Transverse colon (tissue), 4 donors: ENCODE measurements at places on chromosomes 16 and 17. TPM values are rescaled to one million over a fixed set of nuclear protein-coding genes. Genes with fewer than 3 reads are reported as not detected.

DNA sequence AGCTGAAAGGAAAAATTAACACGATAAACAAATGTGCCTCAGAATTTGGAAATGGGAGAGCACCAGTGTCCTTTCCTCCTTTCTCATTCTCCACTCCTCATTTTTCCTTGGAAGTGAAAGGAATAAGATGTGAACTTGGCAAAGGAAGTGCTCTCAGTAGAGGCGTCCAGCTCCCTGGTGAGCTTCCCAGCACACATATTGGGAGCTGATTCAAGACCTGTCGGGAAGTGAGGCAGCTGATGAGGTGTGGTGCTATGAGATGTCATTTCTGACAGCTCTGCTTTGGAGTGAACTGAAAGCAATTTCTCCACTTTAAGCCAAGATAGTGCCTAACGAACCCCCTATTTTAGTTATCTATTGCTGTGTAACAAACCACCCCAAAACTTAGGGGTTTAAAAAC is 238.5 kb upstream of the IRX3 start:
- H3K27ac ChIP-seq, result no peak overlapping the region
- H3K4me3 ChIP-seq, result no peak overlapping the region

- no peaks in the 10 kb centered on the region for H3K27me3 ChIP-seq
- H3K4me1 ChIP-seq, result peaks cover 28% of the 10 kb centered on the region
- H3K4me3 ChIP-seq, result no peak overlapping the region
- no peak overlapping the region for H3K27ac ChIP-seq
- DNase-seq, result no peak
Observed at GRCh38 chr16:89697616-89698331, 3.7 kb downstream of the SPATA2L start.

DNA sequence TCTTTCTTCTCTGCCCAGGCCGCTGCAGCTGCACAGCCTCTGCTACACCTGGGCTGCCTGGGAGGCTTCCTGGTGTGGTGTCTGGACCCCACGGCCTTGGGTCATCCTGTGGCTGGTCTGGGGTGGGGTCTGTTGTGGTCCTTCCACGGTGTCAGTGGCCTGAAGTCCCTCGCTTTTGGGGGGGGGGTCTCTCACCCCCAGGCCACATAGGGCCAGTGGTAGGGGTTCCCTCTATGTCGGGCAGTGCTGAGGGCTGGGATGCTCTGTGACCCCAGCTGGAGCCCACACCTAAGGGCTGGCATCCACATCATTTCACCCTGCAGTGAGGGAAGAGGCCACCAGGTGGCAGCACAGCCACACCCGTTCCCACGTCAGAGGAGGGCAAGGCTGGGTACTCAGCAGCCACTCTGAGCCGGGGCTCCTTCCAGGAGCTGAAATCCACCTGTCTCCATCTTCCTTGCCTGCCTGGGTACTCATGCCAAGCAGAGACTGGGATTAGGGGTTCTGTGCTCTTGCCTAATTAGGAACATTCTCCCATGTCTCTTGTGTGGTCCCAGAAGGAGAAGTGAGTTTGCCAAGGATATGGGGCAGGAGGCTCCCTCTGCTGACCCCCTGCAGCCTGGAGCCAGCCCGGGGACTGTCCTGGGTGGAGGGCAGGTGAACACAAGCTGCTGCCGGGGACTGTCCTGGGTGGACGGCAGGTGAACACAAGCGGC is 13.0 kb downstream of the ENGASE start:
- no peak overlapping the region for H3K27ac ChIP-seq
- H3K36me3 ChIP-seq, result no peaks in the 10 kb centered on the region
- peak; percentile 76 for DNase-seq
- peaks cover 26% of the 10 kb centered on the region for H3K27me3 ChIP-seq
- H3K4me1 ChIP-seq, result peaks cover 13% of the 10 kb centered on the region

DNA sequence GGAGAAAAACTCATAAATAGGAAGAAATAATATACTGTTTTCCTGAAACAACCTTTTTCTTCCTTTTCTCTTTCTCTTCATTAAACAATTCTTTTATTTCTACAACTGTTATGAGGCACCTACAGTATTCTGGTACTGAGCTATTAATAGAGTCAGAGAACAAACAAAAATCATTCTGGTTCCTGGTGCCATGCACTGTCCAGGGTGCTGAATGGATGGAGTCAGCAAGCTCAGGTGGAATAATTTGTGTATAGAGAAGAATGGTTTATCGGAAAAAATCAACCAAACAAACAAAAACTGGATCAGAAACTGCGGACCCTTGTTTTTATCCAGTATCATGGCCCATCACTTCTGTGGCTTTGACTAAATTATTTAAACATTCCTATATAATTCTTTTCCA is 430.3 kb upstream of the GOT2 start:
- no peaks in the 10 kb centered on the region for H3K27me3 ChIP-seq
- H3K36me3 ChIP-seq, result no peaks in the 10 kb centered on the region
- no peaks in the 10 kb centered on the region for H3K4me1 ChIP-seq
- no peak overlapping the region for H3K27ac ChIP-seq

- H3K4me1 ChIP-seq, result peaks cover 28% of the 10 kb centered on the region
- no peak for DNase-seq
- H3K36me3 ChIP-seq, result no peaks in the 10 kb centered on the region
- peak overlapping the region; percentile 88 for H3K27ac ChIP-seq
- H3K4me3 ChIP-seq, result no peak overlapping the region
- H3K27me3 ChIP-seq, result no peaks in the 10 kb centered on the region
Observed at GRCh38 chr17:40539711-40540411, 25.4 kb downstream of the CCR7 start.

The CCR7 gene
- 4.9 TPM for total RNA-seq

GRCh38 chr16:15598648-15599190 is 44.2 kb downstream of the MARF1 start:
- no peak overlapping the region for H3K27ac ChIP-seq
- H3K27me3 ChIP-seq, result no peaks in the 10 kb centered on the region
- no peak for DNase-seq
- H3K4me1 ChIP-seq, result no peaks in the 10 kb centered on the region
- H3K36me3 ChIP-seq, result peaks cover 78% of the 10 kb centered on the region
